Heart left ventricle (tissue), 16 donors: ENCODE measurements at places on chromosomes 5 and 9.

- no peak for DNase-seq
Observed at GRCh38 chr9:3600672-3601071, 74.9 kb upstream of the RFX3 start.

- DNase-seq = no peak
Observed at GRCh38 chr5:82749461-82749820, 327.8 kb downstream of the TMEM167A start.

- DNase-seq = no peak
Observed at GRCh38 chr9:110076894-110077725, 130.8 kb downstream of the C9orf152 start.

DNA sequence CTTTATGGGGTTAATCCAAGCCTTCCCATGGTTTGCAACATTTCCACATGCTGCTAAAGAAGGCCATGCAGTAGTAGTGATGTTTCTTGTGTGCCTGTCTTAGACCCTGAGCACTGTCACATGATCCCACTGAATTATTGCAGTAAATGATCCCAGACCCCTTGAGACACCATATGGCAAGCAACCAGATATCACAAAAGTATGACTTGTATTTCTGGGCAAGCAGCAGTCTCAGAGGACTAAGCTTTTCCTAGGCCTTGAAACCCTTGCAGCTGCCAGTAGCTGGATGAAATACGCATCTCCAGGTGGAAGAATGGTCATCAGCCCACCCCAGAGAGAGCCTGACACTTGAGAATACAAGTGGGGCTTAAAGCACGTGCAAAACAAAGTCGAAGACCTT lies 41.8 kb downstream of the CDO1 start:
- no peak for DNase-seq

DNA sequence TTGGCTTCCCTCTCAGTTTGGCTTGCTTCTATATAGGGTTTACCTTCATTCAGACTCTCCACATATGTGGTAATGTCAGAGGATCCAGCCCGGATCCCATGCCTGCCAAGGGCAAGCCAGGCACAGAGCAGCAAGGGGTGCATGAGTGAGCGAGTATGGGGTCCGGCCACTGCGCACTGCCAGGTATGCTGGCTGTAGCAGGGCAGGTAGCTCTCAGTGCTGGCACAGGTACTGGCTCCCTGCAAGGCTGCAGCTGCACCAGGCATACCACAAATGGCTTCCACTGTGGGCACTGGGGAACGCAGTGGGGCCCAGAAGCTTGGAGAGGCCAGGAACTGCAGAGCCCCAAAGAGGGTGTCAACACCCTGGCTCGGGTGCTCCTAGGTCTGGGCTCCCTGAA lies 86.2 kb downstream of the GIN1 start:
- no peak for DNase-seq
